ENCODE measurements at places on chromosomes 1 and 21.

DNA sequence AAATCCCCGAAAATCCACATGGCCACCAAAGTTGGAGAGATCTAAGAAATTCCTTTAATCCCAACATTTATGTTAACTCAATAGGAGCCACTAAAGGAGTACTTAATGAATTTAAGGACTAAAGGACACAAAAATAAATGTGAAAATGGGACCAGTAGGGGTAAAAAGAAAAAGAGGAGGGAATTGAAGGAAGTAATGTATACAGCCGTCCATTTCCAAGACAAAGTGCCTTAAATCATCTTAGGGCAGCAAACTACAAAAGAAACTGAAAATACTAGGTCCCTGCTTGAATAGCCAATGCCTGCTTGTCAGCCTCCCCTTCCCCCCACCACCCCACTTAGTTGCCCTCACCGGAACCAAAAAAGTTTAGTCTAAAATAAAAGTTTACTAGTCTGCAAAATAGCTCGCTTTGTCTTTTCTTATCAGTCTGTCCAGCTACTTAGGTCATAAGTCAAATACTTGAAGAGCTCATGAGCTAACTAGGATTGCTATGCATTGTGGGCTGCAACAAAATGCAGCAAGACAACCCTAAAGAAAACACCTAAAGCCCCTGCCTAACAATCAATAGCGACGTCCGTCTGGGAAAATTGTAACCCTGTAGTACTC lies 66.3 kb upstream of the TLR5 start:
- DNase-seq: no peak

DNA sequence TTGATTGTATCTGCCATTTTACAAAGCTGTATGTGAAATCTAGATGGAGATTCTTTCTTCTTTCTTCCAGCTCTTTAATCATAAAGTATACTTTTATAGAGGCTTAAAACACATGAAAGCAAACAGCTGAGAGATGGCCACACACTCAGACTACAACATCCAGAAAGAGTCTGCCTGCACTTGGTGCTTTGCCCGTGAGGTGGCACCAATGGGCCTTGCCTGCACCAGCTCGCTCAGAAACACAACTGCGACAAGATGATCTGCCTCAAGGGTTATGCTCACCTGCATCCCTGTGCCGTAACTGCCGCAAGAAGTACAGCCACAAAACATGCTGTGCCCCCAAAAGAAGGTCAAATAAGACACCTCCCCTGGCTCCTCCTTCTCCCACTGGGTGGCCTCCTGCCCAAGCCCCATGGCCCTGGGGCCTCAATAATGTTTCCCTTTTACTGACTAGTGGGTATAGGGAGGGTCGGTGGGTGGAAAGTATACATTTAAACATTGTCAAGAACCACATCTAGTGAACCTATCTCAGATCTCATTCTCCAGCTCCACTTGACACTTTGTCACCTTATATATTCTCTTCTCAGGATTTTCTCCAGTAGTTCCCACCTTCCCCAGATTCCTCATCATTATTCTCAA lies 66.7 kb upstream of the ANGPTL3 start:
- peak; percentile 76 for DNase-seq

GRCh38 chr1:161728376-161729226 lies 7.3 kb downstream of the FCRLB start:
- DNase-seq: no peak

GRCh38 chr1:6967431-6968111 lies 182.3 kb downstream of the CAMTA1 start:
- no peak for DNase-seq

- no peak for DNase-seq
These were observed 3.4 kb upstream of the RUNX3 start for GRCh38 chr1:24933468-24933867.

Data from left lobe of liver (tissue), 2 donors.